ENCODE measurements at places on chromosomes 12 and 14.

GRCh38 chr12:120581998-120582397 lies 796 bp upstream of the POP5 start:
- DNase-seq, result no peak

DNA sequence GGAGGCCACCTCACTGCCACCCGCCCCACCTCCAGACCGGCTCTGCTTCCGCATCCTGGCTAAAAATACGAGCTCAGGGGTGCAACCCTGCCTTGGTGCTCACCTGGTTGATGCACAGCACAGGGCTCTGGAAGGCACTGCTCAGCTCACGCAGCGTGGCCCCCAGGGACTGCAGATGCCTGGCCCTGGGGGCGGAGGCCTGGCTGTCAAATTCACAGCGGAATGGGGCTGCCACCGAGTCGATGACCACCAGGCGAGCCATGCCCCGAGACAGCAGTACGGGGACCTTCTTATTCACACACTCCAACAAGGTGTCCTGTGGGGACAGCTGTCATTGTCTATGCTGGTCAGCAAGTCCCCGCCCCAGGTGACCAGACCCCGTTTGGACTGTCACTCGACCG lies 16.0 kb downstream of the XRCC3 start:
- no peak for DNase-seq

DNA sequence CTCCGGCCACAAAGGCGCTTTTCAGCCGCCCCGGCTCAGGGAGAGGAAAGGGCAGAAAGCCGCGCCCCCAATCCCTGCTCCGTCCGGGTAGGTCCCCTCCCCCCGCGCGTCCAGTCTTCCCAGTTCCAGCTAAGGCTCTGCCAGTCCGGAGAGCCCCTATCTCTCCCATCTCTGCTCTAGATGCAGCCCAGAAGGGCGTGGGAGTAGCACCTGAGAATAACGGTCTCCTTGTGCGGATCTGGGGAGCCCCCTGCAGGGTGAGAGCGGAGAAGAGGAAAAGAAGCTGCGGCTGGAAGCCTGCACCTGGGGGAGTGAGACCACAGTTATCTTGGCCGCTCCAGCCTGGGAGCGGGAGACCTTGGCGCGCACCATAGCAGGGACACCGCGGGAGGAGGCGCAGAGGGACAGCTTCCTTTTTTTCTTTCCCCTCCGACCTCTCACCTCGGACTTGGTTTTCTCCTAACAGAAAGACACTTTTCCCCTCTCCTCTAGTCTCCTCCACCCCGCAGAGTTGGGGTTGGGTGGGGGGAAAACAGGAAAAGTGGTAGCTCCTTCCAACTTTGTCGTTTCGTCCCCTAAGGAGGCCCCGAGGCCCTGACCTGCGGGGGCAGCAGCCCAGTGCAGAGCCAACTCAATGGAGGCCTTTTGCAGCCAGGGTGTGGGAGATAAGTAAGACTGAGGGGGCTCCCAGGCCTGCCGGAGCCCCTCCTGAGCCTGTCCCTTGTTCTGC lies 2.4 kb downstream of the DHH start:
- no peak for DNase-seq

- no peak for DNase-seq
Observed at GRCh38 chr14:99286761-99287160, 14.8 kb upstream of the BCL11B start.

DNA sequence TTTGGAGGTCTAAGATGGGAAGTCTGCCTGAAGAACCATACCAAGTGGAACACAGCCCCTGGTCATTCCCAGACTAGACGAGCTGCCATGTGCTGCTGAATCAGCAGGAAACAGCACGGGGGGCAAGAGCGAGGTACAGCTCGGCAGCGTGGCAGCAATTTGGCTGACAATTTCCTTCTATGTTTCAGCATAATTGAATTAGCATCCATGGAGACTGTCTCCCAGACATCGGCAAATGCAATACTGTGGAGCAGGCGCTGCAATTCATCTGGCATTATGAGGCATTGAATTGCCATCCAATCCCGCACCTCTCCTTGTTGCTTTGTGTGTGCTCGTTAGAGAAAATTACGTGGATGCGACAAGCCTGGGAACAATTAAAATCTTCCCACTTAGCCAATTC lies 46.0 kb upstream of the CCDC60 start:
- DNase-seq, result no peak

DNA sequence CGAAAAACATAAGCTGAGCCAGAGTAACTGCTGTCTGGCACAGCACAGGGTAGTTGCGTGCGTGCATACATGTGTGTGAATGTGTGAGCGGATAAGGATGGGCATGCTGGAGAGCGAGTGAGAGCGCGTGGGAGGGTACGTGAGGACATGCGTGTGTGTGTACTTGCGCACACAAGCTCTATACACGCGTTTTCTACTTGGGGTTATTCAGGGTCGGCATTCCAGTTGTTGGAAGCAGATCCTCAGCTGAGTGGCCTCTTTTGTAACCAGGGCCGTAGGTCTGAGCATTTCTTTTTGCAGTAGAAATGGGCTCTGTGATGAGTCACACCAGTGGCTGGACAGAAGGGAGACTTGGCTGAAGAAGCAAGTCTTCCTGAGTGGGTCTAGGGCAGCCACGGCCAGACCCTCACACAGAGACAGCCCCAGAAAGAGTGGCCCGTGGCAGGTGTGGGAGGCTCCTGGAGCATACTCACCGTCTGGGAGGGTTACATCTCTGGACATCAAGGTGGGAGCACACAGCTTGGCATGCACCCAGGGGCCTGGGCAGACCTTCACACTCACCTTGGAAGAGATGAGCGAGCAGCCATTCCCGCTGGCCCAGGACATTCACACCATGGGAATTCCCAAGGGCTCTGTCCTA lies 78.0 kb downstream of the LRRC74A start:
- DNase-seq, result peak; percentile 69

DNA sequence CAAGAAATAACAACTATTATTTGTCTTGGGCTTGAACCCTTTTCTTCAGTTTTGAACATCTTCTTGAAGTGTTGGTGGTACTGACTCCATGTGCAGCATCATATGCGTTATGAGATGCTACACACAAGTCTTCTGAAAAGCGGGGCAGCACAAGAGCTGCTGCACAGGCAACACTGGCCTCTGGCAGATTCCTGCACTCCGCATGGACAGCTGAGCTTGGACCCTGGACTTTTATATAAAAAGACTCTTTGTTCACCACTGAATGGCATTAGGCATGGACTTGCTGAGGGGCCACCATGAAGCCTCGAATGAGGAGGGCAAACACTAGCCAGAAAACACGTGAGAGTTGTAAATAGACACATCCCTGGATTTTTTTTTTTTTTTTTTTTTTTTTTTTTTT lies 210.8 kb upstream of the NPAS3 start:
- no peak for DNase-seq

DNA sequence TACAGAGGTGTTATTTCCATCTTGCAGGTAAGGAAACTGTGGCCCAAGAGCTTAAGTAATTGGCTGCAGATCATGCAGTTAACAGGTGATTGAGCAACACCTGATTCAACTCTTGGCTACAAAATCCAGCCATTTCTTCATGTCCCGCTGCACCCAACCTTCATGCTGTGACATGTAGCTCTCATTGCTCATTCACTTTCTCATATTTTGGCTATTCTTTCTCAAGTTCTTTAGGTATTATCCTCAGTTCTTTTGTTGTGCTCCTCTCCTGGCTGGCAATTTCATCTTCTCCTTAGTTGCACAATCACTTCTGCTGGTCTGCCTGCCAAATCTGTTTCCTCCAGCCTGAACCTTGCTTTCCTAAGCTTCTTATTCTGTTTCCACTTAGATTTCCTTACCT lies 300.8 kb downstream of the SSPN start:
- DNase-seq, result no peak

GRCh38 chr12:69630191-69630590 lies 19.5 kb upstream of the LRRC10 start:
- DNase-seq, result no peak

GRCh38 chr12:45626965-45627364 lies 102.5 kb upstream of the ARID2 start:
- DNase-seq, result no peak

All from fibroblast of skin of right quadriceps (primary cell).